ENCODE measurements at places on chromosomes 5 and 9. TPM values are rescaled to one million over a fixed set of nuclear protein-coding genes. Genes with fewer than 3 reads are reported as not detected.

DNA sequence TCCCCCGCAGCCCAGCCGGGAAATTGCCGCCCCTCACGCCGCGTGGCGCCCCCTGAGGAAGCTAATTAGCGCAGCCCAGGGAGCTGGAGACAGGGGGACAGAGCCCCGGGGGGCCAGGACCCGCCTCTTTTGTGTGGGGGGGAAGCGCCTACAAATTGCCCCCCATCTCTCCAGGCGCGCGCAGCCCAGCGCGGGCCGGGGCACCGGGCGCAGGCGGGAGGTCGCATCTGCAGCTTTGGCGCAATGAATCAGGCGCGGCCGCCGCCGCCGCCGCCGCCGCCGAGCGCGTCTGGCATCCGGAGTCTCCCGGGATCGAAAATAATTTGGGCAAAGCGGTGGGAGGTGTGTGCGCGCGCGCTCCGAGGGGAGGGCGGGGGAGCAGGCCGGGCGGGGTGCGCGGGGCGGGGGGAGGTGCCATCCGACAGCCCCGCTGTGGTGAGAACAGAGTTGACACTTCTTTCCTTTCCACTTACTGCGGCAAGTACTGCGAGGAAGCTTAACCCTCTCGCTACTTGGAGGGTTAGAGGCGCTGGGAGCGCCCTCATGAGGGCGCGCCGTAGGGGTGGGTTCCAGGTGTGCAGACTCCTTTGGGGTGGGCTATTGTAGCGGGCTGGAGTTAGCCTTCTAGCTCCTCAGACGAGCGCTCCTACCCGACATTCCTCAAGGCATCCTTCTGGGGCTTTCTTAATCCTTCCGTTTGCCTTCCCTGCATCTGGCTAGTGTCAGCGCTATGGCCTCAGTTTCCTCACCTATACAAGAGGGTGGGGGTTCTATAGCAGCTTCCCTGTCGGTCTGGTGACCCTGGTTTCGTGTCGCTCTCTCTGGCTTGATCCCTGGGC is 63.1 kb downstream of the CXXC5 start:
- peak; percentile 50 for DNase-seq

GRCh38 chr5:16406630-16407029 is 59.0 kb downstream of the ZNF622 start:
- DNase-seq: peak; percentile 40

- DNase-seq: no peak
Measured at GRCh38 chr9:69454321-69454720, 129.3 kb downstream of the ENTREP1 start.

CENPK gene
- total RNA-seq: 8.6 TPM

GRCh38 chr9:84154320-84154719 is 173.7 kb downstream of the RMI1 start:
- no peak for DNase-seq

DNA sequence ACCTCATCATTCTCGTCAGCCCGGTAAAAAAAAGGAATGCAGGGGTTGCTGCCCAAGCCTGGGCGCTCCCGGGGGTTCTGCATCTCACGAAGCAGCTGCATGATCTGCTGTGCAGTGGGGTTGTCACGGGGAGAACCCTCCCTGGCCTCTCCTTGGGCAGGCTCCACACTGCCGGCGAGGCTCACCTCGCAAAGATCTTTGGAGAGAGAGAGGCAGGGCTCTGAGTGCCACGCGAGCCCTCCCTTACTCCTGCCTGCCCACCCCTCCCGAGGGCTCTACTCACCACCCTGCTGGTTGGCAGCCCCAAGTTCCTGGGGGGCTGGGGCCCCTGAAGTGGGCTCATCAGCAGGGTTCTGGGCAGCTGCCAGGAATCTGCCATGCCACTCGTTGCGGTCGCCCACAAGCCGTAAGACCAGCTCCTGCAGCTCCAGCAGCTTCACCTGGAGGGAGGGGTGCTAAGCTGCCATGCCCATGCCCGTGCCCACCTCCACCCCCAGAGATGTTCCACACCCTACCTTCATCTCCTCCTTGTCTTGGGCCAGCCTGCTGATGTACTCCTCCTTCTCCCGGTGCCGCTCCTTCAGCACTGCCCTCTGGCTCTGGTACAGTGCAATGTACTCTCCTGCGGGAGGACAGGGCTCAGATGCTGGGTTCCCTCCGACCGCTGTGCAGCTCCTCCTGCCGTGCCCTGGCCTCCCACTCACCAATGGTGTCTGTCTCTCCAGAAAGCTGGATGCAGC is 18.6 kb downstream of the GOLGA2 start:
- no peak for DNase-seq

C5orf58 gene
- not detected for total RNA-seq
